ENCODE measurements at places on chromosomes 13 and 19.

DNA sequence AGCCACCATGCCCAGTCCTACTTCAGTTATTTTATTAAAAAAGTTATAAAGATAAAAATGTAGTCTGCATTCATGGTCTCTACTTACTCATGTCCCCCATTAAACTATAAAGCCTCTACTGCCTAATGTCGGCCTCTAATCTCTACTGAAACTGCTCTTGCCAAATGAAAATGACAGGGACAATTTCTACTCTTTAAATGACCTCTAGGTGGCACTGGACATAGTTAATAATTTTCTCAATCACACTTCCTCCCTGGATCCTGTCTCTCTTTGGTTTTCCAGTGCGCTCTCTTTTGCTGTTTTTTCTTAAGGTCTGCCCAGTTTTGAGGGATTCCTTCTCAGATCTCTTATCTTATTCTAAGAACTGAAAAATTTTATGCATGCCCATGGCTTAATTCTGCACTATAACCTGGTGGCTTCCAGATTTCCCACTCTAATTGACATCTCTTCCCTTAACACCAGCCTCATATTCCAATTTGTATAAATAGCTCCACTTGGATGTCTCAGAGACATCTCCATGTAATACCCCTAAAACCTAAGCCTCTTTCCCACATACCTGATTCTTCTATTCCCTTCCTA, 54.3 kb downstream of the MTMR6 start:
- no peak for DNase-seq

GRCh38 chr13:80555796-80556678, 215.1 kb upstream of the SPRY2 start:
- no peak for DNase-seq

DNA sequence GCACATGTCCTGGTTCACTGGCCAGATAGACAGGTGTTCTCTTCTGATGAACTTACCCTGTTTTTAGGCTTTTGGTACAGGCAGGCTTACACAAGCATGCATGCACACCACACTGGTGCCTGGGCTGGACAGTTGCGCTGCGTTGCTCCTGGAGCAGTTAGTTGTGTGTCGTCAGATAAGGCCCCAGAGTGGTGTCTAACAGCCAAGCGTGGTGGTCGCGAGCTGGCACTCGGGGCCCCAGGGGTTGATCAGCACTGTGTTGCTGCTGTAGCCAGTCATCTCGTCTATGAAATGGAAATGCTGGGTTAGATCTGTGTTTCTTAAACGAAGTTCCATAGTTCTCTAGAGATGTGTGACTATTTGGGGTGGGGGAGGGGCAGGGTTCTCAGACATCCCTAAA, 24.6 kb upstream of the TEX29 start:
- no peak for DNase-seq

DNA sequence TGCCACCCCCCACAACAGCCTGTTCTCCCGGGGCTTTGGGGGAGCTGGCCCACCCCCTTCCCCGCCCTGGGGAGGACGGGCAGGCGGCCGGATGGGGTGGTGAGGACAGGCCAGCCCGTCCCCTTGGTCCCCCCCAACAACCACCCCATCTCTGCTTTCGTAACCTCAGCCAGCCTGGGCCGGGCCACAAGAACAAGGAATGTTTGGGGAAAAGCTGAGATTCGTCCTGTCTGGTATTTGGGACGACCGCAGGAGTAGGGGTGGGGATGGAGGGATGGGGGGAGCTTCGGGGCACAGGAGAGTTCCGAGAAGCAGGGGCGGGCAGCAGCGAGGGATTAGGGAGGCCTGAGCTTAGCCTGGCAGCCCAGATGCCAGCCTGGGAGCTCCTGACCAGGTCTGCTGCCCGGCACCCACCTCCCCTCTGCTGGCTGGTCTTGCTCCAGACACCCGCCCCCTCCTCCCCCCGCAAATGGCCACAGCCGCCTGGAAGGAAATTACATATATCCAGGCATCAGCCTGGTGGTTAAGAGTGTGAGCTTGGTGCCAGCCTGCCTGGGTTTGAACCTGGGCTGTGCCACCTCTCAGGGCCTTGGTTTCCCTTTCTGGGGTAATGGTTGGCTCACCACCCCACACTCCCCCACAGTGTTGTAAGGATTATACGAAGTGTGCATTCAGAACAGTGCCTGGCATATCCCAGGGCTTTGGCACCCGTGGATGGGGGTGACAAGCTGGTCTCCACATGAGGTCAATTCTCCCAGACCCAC, at the start of gene PODNL1:
TSS of gene PODNL1 (minus strand) at position 117 of the 764 bp plus-strand sequence. CDS start 236 bp downstream, outside the sequence.
- DNase-seq = no peak

- DNase-seq = no peak
Measured at GRCh38 chr13:20369886-20370361, 137.8 kb upstream of the GJB6 start.

DNA sequence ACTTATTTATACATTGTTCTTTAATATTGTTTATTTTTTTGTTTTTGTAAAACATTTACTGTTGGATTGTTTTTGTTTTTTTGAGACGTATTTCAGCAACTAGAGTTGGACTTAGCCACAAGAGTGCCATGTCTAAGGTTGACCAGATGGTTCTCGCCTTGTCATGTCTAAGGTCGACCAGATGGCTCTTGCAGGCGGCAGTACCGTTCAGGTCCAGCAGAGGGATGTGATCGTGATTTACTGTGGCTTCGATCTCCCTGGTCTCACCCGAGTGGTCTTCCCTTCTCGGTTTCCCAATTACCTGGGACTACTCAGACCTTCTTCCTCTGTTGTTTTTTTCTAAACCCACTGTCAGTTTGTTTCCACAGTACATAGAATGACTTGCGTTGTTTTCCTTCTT, 1438.6 kb downstream of the UQCRFS1 start:
- DNase-seq = no peak
